ENCODE measurements at places on chromosomes 6 and 20.
A peak's percentile ranks its signal among the peaks of the same experiment; 100 is the strongest.

- no peak for DNase-seq
These were observed 4.0 kb downstream of the LY6G6F start for GRCh38 chr6:31710523-31711219.

GRCh38 chr20:58891718-58892140 lies 39.2 kb downstream of the GNAS start:
- DNase-seq, result no peak

- DNase-seq, result no peak
These were observed 78.0 kb downstream of the RWDD2A start for GRCh38 chr6:83270971-83271719.

DNA sequence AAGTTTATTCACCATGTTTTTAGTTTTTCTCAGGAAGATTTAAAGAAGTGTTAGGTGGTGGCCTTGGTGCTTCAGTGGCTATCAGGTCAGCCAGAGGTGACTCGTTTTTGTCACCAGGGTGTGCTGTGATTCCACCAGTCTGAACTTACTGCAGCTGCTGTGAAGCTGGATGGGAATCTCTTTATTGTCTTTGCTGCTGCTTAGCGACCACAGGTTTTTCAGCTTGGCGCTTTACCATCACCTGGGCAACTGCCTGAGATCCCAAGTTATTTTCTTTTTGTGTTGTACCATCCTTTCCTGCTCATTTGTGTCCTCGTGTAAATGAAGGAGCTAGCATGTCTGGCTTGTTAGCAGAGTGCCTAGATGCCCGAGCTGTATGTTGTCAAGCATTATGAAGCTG lies 146.9 kb downstream of the MACROD2 start:
- peak; percentile 81 for DNase-seq

DNA sequence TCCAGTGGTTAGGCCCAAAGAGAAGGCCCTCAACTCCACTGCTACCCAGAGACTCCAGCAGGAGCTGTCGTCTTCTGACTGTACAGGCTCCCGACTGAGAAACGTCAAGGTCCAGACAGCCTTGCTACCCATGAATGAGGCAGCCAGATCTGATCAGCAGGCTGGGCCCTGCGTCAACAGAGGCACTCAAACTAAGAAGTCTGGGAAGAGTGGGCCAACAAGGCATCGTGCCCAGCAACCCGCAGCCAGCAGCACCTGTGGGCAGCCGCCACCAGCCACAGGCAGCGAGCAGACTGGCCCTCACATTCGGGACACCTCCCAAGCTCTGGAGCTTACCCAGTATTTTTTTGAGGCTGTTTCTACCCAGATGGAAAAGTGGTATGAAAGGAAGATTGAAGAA lies 8.1 kb downstream of the LYRM2 start:
- no peak for DNase-seq

DNA sequence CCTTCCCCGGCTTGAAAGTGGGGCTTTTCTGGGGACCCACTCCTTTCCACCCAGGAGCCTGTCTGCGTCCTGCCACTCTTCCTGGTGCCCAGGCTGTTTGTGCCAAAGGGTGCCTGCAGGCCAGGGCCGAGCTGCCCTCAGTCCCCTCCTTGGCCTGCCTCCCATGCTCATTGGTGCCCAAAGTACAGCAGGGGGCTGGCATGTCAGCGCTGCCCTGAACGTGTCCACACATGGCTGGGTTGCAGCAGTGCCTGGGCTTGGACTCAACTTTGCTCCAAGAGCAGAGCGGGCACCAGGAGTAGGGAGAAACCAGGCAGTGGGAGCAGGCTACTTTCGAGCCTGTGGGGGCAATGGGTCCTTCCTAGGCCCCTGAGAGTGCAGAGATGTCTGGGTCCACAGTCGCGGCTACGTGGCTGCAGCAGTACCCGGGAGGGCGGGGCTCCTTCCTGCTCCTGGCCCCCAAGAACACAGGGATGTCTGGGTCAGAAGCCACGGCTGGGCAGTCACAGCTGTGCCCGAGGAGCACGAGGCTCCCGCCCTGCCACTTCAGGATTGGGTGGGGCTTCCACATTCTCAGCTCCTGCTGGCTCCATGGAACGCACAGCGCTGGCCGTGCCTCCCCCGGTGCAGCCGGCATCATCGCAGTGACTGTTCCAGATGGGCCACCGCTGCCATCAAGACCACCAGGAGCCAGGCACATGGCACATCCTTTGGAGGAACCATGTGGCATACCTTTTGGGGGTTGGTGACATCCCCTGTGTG lies 50.0 kb upstream of the CLDN20 start:
- no peak for DNase-seq

DNA sequence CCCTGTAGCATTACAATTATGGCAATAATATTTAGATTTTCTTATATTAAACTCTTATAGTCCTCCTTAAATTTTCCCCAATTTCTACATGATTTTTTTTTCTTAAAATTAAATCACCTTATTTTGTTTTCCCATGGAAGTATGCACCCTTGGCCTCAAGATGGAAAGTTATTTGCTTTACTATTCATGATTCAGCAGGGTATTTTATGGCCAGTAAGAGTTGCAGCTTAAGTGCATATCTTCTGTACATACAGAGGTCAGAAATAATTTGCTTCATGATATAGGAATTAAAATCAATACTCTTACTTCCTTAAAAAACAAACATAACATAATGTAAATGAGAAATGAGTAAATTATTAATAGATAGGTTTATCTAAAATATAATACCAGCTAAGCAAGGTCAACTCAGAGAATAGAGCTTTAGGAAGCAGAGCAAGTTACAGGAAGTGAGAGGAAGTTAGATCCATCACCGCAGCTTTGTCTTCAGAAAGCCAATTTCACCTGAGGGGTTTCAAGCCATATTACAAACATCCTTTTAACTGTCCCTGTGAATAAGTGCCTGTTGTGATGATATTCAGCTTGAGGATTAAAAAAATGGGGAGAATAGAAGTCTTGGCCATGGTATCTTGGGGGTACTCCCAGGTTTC lies 24.6 kb upstream of the HS3ST5 start:
- DNase-seq, result no peak

DNA sequence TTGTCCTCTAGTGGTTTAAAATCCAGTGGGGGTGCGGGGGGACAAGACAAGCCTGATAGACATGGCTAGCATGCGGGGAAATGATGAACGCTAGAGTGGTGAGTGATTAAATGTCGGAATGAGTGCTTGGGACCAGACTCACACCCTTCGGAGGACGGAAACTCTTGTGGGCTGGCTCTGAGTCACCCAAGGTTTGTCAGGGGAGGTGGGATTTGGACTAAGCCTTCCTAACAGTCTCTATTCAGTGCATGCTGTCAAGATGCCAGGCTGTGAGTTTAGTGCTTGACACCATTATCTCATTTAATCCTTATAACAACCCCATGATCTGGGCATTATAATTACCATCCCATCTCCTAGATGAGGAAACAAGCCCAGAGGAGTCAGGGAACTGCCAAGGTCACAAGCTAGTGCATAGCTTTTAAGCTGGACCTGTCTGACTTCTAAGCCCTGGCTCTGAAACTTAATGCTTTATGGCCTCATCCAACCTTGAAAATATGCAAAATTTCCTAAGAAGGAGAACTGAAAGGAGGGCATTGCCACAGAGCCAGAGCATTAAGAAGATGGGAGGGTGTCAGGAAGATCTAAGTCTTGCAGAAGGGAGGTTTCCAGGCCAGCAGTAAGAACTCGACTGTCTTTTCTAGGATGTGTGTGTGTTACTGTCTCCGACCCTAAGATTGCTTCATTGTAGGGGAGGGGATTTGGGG lies 168.7 kb upstream of the LRFN2 start:
- DNase-seq, result no peak

DNA sequence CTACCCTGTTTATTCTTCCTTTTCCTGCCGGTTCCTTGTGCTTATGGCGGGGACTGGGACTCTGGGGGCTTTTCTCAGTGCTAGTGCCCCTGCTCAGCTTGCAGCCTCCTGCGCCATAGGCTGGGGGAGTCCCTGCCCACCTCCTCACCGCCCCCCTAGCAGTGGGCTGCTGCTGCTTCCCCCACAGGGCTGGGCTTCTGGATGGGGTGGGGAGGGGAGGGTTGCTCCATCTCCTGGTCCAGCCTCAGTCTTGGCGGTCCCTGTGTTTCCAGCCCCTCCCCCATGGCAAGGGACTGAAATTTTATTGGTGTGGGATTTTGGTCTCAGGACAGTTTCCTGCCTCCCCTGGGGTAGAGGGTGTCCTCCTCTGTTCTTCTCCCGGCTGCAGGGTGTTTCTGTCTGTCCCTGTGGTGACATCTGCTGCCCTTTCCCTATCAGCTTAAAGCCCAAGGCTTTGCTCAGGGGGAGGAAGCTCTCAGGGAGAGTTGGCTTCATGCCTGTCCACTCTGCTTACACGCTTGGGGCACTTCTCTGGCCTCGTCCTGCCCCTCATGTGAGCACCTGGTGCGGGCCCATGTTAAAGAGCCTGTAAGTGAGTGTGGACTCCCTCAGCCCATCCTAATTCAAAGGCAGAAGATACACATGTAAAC lies 100.6 kb downstream of the HIVEP1 start:
- no peak for DNase-seq

- DNase-seq, result peak; percentile 46
These were observed 102.8 kb downstream of the MOXD1 start for GRCh38 chr6:132298344-132298949.

- DNase-seq, result peak; percentile 97
These were observed 31.2 kb downstream of the RREB1 start for GRCh38 chr6:7138921-7139358.

GRCh38 chr6:55886185-55886836 lies 10.9 kb upstream of the BMP5 start:
- DNase-seq, result no peak

- DNase-seq, result no peak
These were observed 71.3 kb upstream of the TINAG start for GRCh38 chr6:54236984-54237383.

GRCh38 chr20:47317127-47317895 lies 39.2 kb downstream of the ZMYND8 start:
- peak; percentile 34 for DNase-seq

DNA sequence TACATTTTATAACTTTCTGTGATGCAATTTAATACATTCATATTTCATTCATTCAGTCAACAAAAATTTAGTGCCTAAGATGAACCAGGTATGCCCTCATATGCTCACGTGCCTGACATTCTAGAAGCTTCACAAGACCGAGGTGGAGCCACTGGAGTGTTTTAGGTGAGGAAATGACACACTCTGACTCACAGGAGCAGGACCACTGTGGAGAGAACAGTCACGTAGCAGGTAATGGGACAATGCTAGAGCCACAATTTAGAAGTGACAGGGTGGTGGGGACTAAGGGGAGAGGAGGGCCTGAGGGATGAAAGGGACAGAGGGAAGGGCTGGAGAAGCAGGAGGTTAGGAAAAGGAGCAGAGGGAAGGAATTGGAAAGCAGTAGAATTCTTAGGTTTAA lies 17.6 kb upstream of the HLA-A start:
- DNase-seq, result no peak

GRCh38 chr6:6694825-6695624 lies 106.5 kb downstream of the LY86 start:
- DNase-seq, result peak; percentile 50

DNA sequence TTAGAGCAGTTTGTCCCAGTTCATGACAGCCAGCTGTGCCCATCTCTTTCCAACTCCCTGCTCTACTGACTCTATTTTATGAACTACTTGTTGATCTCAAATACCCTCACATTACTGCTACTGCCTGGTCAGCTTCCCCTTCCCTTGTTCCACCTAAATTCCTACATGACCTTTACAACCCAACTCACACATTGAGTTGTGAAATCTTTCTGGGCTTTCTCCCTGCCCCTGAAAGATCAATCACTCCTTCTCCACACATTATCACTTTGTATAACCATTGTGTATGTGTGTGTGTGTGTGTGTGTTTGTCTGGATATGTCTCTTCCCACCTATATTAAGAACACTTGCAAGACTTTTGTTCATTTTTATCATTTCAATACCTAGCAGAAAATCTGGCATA lies 42.1 kb upstream of the CLIC5 start:
- no peak for DNase-seq

- DNase-seq, result peak; percentile 61
These were observed 5.5 kb downstream of the POU3F2 start for GRCh38 chr6:98839781-98840361.

DNA sequence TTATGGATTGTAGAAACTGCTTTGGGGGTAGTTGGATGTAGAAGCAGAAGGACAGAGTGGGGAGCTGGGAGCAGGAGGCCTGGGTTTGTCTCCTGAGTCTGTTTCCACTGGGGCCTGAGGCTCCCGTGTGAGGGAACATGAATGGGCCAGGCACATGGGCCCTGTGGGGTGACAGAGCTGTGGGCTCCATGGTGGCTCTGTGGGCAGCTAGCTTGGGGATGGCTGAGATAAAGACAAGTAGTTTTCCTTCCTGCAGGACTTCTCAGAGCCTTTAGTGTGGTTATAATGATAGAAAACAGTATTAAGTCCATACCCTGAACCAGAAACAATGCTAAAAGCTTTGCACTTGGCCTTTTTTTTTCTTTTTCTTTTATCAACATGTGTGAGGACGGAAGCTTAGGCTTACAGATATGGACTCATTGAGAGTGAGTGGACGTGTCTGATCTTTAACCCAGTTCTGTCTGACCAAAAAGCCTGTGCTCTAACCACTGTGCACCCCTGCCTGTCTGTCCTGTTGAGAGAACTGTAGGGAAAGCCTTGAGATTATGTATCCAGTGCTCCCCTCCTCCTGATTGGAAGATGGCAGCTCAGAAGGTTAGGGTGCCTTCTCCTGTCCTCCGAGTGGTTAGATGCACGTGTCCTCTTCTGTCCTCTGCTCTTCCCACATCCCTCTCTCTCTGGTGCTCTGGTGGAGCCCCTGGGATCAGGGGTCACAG lies 98.3 kb downstream of the CDH26 start:
- DNase-seq, result no peak

DNA sequence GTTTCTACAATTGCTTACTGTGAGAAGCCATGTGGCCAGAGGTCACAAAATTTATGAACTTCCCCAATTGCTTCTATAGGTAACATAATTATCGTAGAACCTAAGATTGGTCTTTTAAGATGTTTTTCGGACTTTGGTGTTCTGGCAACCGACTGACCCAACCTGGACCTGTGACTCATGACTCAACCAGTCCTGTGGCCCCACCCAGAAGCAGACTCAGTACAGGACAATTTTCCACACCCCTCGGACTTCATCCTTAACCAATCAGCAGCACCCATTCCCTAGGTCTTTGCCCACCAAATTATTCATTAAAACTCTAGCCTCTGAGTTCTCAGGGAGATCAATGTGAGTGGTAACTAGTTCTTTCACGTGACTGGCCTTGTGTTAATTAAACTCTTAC lies 26.4 kb upstream of the AKAP12 start:
- no peak for DNase-seq

GRCh38 chr6:98944598-98945081 lies 3.1 kb downstream of the FBXL4 start:
- DNase-seq, result no peak

- DNase-seq, result no peak
These were observed 4.1 kb downstream of the ATP9A start for GRCh38 chr20:51763965-51764602.

GRCh38 chr20:23027721-23028120 lies 7.4 kb upstream of the SSTR4 start:
- DNase-seq, result no peak

Data from NCI-H526 (cell line).